Stomach (tissue), 19 donors: ENCODE measurements at places on chromosomes 3 and 15.

- peak; percentile 64 for DNase-seq
These were observed 40.5 kb downstream of the SH3BP5 start for GRCh38 chr3:15291589-15292541.

- DNase-seq = no peak
These were observed 309.6 kb upstream of the TLE3 start for GRCh38 chr15:70407336-70407670.

DNA sequence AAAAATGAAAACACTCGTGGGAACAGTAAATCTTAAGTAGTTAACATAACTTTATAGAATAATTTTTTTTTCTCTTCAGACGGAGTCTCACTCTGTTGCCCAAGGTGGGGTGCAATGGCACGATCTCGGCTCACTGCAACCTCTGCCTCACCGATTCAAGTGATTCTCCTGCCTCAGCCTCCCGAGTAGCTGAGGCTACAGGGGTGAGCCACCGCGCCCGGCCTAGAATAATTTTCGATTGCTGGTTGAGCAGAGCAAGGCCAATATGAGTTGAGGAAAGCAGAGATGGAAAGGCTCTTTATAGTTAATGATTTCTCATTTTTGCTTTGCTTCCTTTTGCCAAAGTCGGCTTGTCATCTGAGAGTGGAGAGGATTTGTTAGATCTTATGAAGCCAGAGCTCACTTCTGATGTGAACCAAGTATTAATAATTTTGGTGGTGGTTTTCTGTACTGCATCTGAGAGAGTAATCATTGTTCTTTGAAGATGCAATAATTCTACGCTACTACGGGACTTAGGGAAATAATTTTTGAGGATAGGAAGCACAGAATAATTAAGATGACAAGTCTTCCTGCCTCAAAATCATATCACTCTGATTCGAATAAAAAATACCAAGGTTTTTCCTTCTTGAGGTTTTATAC lies 1.6 kb upstream of the GOLM2 start:
- DNase-seq = peak; percentile 22

DNA sequence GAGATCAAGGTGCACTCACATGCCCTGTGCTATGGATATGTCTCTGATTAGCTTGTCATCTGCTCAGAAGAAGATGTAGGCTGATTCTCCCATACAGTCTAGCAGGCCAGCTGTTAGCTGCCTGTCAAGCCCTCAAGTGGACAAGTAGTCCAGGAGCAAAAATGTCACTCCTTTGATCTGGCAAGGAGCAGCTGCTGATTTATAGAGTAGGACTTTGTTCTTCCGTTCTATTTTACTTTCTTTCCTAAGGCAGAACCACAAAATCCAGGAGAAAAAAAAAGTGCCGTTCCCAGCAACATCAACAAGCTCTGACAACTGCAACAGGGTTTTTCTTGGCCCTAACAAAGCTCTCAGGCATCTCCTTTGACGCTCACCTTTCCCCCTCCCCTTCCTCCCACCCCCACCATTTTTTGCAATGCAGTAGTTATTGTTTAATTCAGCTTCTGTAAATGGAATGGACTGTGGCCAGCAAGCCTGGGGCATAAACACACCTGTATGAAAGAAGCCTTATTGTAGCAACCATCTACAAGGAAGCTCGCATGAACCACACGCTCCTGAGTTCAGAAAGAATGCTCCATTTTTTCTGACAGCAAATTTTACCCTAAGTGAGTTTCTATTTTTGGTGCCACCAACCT lies 196.3 kb downstream of the MEIS2 start:
- DNase-seq = peak; percentile 60

GRCh38 chr3:65485826-65486469 lies 552.8 kb downstream of the MAGI1 start:
- no peak for DNase-seq

DNA sequence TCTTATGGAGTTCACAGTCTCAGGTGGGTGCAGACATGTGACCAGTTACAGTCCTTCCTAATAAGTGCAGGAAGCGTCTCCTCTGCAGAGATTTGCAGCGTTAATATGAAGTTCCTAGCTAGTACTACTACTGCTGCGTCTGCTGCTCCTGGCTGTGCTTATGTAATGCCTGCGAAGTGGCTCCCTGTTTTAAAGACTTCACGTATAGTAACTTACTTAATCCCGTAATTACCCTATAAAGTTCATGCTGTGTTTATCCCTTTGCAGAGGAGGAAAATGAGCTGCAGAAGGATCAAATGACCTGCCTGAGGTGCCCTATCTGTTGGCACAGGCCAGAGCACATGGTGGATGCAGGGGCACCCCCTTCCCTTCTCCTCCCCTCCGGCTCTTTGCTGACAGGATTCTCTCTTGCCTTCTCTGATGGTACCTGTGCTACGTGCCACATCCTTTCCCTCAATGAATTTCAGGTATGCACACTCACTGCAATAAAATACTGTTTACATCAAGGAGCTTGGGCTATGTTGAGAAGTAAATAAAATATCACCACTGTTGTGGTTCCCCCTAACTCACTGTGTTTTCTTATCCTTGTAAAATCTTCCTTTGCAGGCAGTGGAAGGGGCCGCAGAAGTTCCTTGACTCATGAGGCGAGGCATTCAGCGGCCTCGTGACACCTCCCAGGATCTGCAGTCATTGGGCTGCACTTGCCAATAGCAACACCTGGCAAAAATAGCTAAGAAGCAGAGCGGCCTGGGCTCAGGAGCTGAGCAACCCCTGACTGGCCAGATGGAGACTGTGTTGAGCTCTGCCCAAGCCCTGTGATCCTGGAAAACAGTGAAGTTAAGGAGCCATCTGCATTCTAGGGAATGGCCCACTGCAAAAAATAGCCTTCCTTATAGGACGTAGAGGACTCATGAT lies 188.9 kb upstream of the ATP10A start:
- DNase-seq = no peak

- no peak for DNase-seq
These were observed 60.2 kb upstream of the NANOGP8 start for GRCh38 chr15:35145336-35145735.

GRCh38 chr3:37149257-37149656 lies 25.1 kb downstream of the LRRFIP2 start:
- DNase-seq = no peak
